ENCODE measurements at places on chromosomes 12 and 14. TPM values are rescaled to one million over a fixed set of nuclear protein-coding genes. Genes with fewer than 3 reads are reported as not detected.

Gene CCDC88C
- total RNA-seq: 11.9 TPM

Gene ADSS1
- 3.8 TPM for total RNA-seq

Gene TOMM20L
- total RNA-seq: not detected

Gene B3GNT4
- total RNA-seq: 0.49 TPM

Gene CLEC9A
- not detected for total RNA-seq

Gene KRT4
- not detected for total RNA-seq

Gene CCDC177
- total RNA-seq: not detected

Gene IL22
- total RNA-seq: not detected

Gene GTF2H3
- total RNA-seq: 24.5 TPM

Gene GPR135
- 2.8 TPM for total RNA-seq

Gene PRKD1
- total RNA-seq: 8.7 TPM
